ENCODE measurements at places on chromosomes 4 and X. TPM values are rescaled to one million over a fixed set of nuclear protein-coding genes. Genes with fewer than 3 reads are reported as not detected.
A peak's percentile ranks its signal among the peaks of the same experiment; 100 is the strongest.

The BTC gene
- total RNA-seq = 0.24 TPM

The SYNPO2 gene
- total RNA-seq = 66.7 TPM

The AWAT2 gene
- total RNA-seq = not detected

The ETDB gene
- not detected for total RNA-seq

The RNF150 gene
- total RNA-seq = 40.9 TPM

The FAM9C gene
- not detected for total RNA-seq

The ZFYVE28 gene
- 6.2 TPM for total RNA-seq

The CORIN gene
- total RNA-seq = 1.0 TPM

The SPOCK3 gene
- total RNA-seq = 11.0 TPM

The FATE1 gene
- total RNA-seq = not detected

The BEND4 gene
- total RNA-seq = 0.40 TPM

The EGFL6 gene
- total RNA-seq = 0.34 TPM

DNA sequence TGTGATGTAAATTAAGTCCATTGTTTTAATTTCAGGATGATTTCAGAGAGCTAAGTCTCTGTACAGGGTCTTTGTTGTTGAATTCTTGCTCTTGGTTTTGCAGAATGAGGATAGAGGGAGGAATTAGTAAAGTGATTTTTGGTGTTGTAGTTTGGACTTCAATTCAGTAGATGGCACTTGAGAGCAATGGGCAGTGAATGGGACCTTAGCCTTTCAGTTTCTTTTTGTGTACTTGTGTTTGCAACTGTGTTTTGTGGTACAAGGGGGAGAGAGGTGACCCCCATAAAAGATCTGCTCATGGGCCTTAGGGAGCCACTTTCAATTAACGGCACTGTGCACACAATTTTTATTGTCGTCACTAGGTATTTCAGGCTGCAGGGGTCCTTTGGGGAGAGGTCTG lies 340.0 kb downstream of the DCAF12L2 start:
- H3K4me1 ChIP-seq = no peaks in the 10 kb centered on the region
- H3K4me3 ChIP-seq = no peak overlapping the region
- H3K36me3 ChIP-seq = no peaks in the 10 kb centered on the region
- H3K27ac ChIP-seq = no peak overlapping the region

DNA sequence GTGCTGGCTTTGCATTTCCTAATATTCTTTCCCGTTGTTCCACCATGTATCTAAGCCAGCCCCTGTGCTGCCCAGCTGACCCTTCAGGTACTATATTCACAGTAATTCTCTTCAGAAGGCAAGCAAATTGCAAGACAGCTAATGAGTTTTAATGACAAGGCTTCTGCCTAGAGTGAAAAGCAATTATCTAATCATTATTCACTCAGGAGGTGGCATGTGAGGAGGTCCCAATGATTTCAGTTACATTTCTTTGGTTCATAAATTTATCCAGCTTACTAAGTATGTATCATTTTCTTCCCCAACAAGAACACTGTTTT lies 123.0 kb downstream of the RASGEF1B start:
- H3K27ac ChIP-seq = no peak overlapping the region
- no peaks in the 10 kb centered on the region for H3K36me3 ChIP-seq
- no peaks in the 10 kb centered on the region for H3K27me3 ChIP-seq
- H3K4me1 ChIP-seq = no peaks in the 10 kb centered on the region

DNA sequence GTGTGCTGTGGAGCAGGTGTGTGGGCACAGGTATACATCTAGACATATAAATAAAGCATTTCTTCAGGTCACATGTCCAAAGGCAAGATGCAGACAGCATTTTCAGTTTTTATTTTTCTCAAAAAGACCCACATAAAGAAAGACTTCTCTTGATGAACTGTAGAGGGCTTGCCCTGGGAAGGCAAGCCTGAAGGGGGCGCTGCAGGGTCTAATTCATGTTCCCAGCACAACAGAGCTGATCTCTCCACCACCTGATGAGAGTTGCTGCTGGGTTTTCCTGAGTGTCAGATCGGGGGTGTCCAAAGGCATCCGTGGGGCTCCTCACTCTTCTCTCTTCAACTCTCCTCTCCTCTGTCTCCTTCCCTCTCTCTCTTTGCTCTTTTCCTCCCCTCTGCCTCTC lies 26.6 kb downstream of the ADRA2C start:
- no peaks in the 10 kb centered on the region for H3K36me3 ChIP-seq
- no peaks in the 10 kb centered on the region for H3K27me3 ChIP-seq
- H3K4me3 ChIP-seq = no peak overlapping the region
- H3K4me1 ChIP-seq = no peaks in the 10 kb centered on the region
- no peak for DNase-seq

DNA sequence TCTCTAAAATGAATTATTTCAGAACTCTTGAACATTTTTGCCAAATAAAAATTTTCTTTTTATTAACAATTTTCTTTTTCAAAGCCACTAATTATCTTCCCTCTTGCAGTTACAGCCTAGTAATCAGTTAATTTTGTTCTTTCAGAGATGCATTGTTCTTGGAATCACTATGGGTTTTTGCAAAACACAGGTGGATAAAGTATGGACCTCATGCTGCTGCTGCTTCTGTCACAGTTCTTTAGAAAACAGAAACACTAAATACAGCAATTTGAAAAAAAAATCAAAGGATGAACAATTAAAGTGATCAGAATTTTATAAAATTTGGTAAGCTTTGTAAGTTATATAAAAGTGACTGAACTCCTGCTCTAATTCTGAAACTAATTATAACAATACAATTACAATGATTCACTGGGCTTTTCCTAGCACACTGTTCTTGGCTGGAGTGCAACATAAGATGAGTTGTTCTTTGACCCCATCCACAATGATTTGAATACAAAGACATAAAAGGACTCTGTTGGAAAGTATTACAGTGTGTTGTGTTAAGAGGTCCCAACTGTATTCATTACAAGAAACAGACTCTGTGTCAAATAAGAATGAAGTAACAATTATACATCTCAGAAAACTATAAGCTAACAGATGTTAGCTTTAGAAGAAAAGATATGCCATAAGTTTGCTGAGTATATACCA lies 59.4 kb upstream of the GK2 start:
- no peaks in the 10 kb centered on the region for H3K36me3 ChIP-seq
- H3K4me3 ChIP-seq = no peak overlapping the region
- no peak for DNase-seq
- H3K27me3 ChIP-seq = no peaks in the 10 kb centered on the region
- no peaks in the 10 kb centered on the region for H3K4me1 ChIP-seq
- no peak overlapping the region for H3K27ac ChIP-seq

DNA sequence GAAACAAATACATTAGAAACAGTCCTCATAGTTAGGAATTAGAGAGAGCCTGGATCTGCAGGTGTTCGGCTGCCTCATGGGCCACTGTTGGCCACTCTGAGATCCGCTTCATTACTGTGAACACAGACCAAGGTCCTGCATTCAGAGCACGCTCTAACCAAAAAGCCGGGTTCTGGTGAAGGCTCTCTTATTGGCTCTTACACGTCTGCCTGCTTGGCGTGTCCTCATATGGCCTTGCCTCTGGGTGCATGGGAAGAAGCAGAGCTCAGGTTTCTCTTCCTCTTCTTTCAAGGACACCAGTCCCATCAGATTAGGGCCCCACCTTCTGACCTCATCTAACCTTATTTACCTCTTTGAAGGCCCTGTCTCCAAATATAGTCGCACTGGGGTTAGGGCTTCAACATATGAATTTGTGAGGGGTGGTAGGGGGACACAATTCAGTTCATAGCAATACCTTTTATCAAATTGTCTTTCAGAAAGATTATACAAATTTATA lies 37.1 kb upstream of the ELF2 start:
- H3K36me3 ChIP-seq = no peaks in the 10 kb centered on the region
- H3K27me3 ChIP-seq = no peaks in the 10 kb centered on the region
- no peak overlapping the region for H3K4me3 ChIP-seq
- no peak overlapping the region for H3K27ac ChIP-seq

DNA sequence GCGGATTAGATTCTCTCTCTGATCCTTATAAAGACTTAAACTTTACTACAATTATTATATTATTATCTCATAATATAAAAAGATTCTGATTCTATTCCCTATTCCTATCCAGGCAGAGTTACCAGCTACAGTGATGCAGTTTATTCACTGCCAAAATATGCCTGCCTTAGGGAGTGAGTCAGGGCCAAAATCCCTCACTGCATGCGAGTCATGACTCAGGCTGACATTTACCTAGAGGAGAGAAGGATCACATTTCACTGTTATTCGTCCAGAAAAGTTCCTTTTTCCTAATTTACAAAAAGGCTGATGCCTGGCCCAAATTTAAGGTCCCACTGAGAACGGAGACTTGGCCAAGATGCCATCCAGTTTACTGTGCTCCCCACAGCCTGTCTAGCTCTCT lies 168.5 kb upstream of the LDB2 start:
- H3K4me1 ChIP-seq = no peaks in the 10 kb centered on the region
- no peaks in the 10 kb centered on the region for H3K36me3 ChIP-seq
- H3K27ac ChIP-seq = no peak overlapping the region
- no peak for DNase-seq
- H3K27me3 ChIP-seq = no peaks in the 10 kb centered on the region
- H3K4me3 ChIP-seq = no peak overlapping the region

GRCh38 chrX:53435997-53436396 lies 1.8 kb upstream of the HSD17B10 start:
- H3K27me3 ChIP-seq = no peaks in the 10 kb centered on the region
- no peaks in the 10 kb centered on the region for H3K36me3 ChIP-seq
- peak; percentile 64 for DNase-seq
- no peak overlapping the region for H3K27ac ChIP-seq

- H3K27ac ChIP-seq = peak within 1 kb of the TSS; percentile 85
- no peaks in the 10 kb centered on the region for H3K36me3 ChIP-seq
- no peaks in the 10 kb centered on the region for H3K27me3 ChIP-seq
- H3K4me1 ChIP-seq = peaks cover 11% of the 10 kb centered on the region
Observed at GRCh38 chr4:156971676-156972378, at the start of gene PDGFC. PDGFC (minus strand) TSS chr4:156971799; CDS start chr4:156970903, 896 bp downstream.

- no peaks in the 10 kb centered on the region for H3K27me3 ChIP-seq
- H3K4me1 ChIP-seq = no peaks in the 10 kb centered on the region
- no peak overlapping the region for H3K4me3 ChIP-seq
Observed at GRCh38 chr4:67035501-67035900, 509.8 kb downstream of the CENPC start.

DNA sequence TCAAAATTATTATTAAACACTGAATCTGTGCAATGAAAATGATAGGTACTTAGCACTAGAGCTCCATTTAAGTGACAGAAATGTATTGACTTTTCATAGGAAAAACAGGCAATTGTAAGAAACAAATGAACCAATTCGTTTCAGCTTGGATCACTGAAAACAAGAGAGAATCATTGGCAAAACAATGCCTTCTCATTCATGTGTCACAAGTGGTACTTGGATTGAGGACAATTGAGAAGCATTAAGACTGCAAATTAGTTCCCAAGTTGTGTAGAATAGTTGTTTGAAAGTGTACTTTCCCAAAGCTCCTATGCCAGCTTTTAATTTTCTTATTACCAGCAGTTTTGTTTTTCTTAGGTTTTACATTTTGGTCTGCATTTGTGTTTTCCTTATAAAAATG lies 20.6 kb downstream of the CNKSR2 start:
- H3K36me3 ChIP-seq = no peaks in the 10 kb centered on the region
- DNase-seq = no peak
- H3K27ac ChIP-seq = no peak overlapping the region
- H3K27me3 ChIP-seq = no peaks in the 10 kb centered on the region
- H3K4me3 ChIP-seq = no peak overlapping the region
- H3K4me1 ChIP-seq = no peaks in the 10 kb centered on the region

GRCh38 chr4:105147553-105148161 lies 981 bp downstream of the TET2 start:
- DNase-seq = peak; percentile 28
- peaks cover 8% of the 10 kb centered on the region for H3K4me1 ChIP-seq
- no peaks in the 10 kb centered on the region for H3K36me3 ChIP-seq
- H3K27ac ChIP-seq = peak overlapping the region; percentile 77
- peak overlapping the region; percentile 53 for H3K4me3 ChIP-seq

- no peak for DNase-seq
- no peak overlapping the region for H3K27ac ChIP-seq
- H3K36me3 ChIP-seq = no peaks in the 10 kb centered on the region
Observed at GRCh38 chr4:37928426-37929416, 31.5 kb upstream of the PTTG2 start.

- H3K4me3 ChIP-seq = no peak overlapping the region
- H3K27me3 ChIP-seq = no peaks in the 10 kb centered on the region
- peaks cover 11% of the 10 kb centered on the region for H3K4me1 ChIP-seq
- peak overlapping the region; percentile 70 for H3K27ac ChIP-seq
- no peak for DNase-seq
- H3K36me3 ChIP-seq = no peaks in the 10 kb centered on the region
Observed at GRCh38 chr4:99382745-99383360, 30.3 kb upstream of the ADH1C start.
